Forelimb muscle (tissue), 1 donor: ENCODE measurements at places on chromosomes 11 and 22.
A peak's percentile ranks its signal among the peaks of the same experiment; 100 is the strongest.

DNA sequence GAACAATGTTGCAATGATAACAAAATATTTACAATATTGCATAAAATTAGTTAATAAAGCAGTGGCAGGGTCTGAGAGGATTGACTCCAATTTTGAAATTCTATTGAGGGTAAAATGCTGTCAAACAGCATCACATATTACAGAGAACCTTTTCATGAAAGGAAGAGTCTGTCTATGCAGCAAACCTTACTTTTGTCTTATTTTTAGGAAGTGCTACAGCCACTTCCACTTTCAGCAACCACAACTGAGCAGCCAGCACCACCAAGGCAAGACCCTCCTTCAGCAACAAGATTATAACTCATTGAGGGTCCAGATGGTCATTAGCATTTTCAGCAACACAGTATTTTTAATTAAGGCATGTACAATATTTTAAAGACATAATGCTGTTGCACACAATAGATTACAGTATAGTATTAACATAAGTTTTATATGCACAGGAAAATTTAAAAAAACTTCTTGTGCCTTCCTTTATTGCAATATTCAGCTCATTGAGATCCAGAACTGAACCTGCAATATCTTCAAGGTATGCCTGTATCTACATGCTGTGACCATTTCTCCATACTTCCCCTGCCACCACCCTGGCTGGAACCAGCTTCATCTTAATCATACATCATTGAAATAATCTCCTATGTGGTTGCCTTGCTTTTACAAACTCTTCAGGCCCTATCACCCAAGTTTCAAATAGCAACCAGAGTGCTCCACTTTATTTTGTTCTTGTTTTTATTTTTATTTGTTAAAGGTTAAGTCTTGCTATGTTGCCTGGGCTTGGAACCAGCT is 711.2 kb downstream of the KCNA4 start:
- DNase-seq = no peak

DNA sequence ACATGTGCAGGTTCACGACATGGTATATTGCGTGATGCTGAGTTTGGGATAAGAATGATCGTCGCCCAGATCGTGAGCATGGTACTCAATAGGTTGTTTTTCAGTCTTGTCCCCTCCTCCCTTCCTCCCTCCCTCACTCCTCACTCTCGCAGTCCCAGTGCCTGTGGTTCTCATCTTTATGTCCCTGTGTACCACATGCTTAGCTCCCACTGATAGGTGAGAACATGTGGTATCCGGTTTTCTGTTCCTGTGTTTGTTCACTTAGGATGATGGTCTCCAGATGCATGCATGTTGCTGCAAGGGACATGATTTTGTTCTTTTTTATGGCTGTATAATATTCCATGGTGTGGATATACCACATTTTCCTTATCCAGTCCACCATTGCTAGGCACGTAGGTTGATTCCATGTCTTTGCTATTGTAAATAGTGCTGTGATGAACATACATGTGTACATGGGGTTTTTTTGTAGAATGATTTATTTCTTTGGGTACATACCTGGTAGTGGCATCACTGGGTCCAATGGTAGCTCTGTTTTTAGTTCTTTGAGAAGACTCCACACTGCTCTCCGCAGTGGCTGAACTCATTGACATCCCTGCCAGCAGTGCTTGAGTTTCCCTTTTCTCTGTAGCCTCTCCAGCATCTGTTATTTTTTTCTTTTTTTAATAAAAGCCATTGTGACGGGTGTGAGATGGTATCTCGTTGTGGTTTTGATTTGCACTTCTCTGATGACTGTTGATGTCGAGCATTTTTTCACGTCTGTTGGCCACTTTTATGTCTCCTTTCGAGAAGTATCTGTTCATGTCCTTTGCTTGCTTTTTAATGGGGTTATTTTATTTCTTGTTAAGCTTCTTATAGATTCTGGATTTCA is 16.4 kb downstream of the ZBED4 start:
- no peak for DNase-seq

DNA sequence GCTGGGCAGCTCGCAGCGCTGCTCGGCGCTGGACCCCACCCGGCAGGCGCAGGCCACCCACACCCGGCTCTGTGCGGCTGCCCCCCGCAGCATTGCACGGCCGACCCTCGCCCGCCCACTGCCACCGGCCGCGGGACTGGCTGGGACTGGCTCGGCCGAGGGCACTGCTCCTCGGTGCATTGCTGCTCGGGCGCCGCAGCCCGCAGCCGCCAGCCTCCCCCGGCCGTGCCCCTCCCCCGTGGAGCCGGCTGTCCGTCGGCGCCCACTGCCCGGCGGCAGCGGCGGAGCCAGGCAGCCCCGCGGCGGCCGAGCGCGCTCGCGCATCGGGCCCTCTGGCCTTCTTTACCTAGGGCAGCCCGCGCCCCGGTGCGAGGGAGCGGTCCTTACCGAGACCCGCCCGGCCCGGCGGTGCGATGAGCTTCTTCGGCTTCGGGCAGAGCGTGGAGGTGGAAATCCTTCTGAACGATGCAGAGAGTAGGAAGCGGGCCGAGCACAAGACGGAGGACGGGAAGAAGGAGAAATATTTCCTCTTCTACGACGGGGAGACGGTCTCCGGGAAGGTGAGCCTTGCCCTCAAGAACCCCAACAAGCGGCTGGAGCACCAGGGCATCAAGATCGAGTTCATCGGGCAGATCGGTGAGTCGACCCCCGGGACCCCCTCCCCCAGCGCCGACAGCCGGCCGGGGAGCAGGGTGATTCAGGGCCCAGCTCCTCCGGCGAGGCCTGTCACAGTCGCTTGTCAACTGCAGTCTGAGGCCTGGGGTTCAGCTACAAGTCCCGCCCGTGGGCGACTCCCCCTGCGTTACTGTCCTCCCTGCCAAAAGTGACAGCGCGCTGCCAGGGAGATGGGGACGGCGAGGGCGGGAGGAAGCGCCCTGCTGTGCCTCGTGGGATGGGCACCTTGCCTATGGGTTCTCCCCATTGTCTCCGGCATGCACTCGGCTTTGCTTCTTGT is 516 bp downstream of the VPS26B start:
- no peak for DNase-seq

DNA sequence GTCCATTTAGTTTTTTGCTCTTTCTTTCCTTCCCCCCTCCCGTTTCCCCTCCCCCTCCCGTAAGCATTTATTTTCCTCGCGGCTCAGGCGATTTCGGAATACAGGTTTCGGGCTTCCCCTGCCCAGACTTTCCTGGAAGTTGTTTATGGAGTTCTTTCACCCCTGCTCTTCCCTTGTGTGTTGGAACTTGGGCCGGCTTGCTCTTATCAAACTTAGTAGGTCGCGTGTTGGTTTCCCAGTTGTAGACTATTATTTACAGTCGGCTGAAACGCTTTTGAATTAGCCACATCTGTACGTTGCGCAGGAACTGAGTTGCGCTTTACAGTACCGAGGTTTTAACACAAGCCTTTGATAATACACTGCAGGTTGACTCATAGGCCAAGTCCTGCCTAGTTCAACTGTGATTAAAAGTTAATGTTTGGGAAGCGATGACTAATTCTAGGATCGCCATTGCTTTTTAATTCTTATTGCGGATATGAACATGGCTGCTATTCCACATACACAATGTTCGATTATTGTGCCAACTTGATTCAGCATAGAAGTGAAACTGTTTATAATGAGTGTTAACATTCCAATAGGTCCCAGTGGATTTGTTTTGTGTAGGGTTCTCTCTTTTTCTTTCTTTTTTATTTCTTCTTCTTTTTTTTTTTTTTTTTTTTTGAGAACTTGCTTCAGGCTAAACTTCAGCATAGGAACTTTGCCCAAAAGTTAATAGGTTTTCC is 1.7 kb downstream of the YAP1 start:
- peak; percentile 40 for DNase-seq

GRCh38 chr11:98566978-98567377 is 453.8 kb upstream of the CNTN5 start:
- no peak for DNase-seq

DNA sequence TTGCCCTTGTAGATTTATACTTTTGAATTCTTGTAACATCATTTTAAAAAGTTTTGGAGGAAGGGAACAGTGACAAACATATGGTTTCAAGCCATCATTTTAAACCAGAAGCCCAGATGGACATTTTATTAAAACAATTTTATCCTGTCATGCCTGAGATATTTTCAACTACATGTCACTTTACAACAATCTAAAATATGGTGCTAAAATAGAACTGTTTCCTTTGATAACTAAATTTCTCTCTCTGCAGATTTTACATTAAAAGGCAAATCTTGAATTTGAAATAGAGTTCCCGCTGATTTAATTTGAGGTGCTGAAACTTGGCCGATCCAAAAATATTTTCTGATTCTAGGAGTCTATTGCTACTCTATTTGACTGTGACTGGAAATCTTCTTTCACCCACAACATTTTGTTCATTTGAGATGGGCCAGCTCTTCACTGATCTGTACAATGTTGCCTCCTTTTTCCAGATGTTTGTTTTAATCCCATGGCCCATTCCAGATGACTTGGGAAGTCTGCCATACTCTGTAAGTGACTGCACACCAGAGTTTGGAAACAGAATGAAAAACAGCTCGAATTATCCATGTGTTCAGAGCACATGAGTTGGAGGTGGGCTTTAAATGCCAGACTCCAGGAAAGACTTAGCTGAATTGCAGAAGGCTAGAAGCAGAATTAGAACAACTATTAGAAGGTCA is 402.5 kb downstream of the TMEM135 start:
- peak; percentile 80 for DNase-seq

- DNase-seq = no peak
These were observed 36.3 kb upstream of the JAM3 start for GRCh38 chr11:134032501-134033091.

DNA sequence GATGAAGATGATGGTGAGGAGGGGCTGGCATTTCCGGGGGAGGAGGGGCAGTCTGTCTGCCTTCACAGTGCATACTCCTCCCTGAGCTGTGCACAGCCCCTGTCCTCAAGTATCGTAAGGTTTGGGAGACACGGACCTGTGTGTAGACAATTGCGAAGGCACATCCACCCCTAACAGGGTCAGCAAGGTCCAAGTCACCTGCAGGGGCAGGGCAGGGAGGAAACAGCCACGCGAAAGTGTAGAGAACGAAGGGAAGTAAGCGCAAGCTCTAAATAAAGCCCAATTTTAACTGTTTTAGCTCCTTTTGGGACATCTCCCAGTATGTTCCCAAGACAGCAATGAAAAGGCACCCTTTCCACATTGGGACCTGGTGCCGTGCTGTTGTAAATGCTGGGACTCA is 448.2 kb downstream of the TBC1D22A start:
- no peak for DNase-seq

GRCh38 chr11:62115085-62115694 is 8.6 kb upstream of the INCENP start:
- no peak for DNase-seq

GRCh38 chr11:104246590-104246989 is 82.6 kb upstream of the PDGFD start:
- no peak for DNase-seq
